ENCODE measurements at places on chromosomes 4 and X.

GRCh38 chrX:136710325-136710951 is 62.5 kb downstream of the CD40LG start:
- DNase-seq, result no peak

- no peak for DNase-seq
Observed at GRCh38 chrX:34218063-34218462, 85.9 kb upstream of the FAM47A start.

DNA sequence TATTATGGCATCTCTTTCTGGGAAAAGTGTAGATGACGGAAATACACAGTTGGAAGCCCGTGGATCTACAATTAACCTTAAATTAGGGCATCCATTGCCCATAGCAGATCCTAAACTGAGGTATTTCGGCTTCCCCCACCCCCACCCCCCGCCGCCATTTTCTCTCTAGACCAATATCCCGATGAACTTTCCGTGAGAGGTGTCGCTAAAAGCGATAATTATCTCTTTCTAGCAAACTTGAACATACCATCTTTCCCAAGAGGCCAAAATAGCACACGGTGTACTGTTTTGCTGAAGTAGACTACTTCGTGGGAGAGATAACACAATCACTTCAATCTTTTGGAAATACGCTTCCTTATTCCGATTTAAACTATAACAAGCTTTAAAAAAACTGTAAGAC is 554 bp downstream of the KLHL15 start:
- peak; percentile 37 for DNase-seq

DNA sequence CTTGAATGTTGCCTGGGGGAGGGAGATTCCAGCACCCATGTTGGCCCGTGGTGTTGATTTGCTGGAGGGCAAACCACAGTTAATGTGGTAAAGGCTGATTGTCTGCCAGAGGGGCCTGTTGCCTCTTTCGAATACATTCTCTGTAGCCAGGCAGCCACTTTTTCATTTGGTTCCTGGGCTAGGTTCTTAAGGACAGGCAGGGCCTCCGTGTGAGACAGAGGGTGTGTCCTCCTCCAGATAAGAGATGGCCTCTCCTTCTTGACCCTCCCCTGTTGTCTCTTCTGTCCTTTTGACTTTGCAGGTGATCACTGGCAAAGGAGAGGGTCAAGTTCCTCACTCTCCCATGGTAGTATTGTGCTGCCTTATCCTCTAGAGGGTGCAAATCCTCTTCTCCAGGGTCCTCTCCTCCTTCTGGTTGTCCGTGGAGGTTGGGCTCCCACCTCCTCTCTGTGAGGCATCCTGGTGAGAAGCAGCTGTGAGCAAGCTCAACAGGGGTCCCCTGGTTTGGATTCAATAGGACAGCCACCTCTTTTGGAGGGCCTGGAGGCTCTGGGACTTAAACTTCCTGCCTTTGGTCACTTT is 44.9 kb downstream of the ZNF182 start:
- DNase-seq, result no peak

GRCh38 chr4:21202959-21203358 is 502.7 kb downstream of the PACRGL start:
- DNase-seq, result no peak

DNA sequence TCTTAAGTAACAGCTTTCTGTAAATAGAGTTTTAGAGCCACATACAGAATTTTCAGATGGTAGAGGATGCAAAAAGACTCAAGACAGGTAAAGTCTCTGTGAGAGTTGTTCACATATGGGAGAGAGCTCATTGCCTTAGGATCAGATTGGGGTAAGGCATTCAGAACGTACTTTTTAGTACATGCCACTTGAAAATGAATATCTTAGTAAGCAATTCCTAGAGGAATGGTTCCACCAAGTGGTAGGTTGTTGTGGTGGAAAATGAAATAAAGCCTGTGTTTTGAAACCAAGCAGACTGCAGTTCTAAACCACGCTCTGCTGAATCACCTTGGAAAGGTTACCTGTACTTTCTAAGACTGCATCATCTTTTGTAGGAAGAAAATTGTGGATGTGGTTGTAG is 547.0 kb upstream of the LCORL start:
- DNase-seq, result no peak

- DNase-seq, result no peak
Observed at GRCh38 chrX:41026702-41027078, 58.6 kb upstream of the USP9X start.

GRCh38 chrX:111719426-111720210 is 38.6 kb downstream of the ALG13 start:
- DNase-seq, result no peak

DNA sequence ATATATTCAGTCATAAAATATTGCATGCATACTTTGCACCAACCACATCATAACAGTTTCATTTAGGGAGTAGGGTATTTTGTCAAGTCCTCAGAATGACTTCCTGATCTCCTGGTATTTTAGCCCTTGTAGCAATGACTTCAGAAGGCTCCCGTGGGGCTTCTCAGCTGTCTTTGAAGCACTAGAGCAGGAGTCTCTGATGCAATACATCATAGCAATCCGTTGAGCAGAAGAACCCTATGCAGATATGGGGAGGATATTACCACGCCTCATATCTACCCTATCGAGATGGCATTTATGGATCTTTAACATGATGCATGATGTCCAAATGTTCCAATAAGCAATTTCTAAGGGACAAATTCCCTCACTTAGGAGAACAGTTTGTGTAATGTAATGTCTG is 373.7 kb upstream of the FTHL17 start:
- no peak for DNase-seq

DNA sequence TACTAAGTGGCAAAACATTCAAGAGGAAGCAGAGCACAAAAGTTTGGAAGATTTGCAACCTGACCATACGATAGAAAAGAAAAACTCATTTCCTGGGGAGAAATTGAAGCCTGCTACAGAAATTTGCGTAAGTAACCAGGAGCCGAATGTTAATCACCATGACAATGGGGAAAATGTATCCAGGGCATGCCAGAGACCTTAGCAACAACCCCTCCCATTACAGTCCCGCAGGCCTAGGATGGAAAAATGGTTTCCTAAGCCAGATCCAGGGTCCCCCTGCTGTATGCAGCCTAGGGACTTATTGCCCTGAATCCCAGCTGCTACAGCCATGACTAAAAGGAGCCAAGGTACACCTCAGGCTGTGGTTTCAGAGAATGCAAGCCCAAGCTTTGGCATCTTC is 472.2 kb upstream of the KLHL4 start:
- peak; percentile 14 for DNase-seq

DNA sequence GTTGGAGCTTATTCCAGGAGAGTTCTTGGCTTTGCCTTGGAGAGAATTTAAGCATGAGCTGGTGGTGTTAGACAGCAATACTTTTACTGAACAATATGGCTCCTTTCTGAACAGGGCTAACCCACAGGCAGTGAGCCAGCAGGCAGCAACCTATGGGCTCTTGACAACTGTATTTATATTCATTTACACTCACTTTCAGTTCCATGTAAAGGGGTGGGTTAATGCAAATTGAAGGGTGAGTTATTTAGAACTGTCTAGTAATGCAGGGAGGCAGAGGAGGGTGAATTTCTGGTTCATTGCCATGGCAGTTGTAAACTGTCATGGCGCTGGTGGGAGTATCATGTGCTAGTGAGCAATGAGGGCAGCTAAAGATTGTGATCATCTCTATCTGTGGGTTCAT is 15.7 kb downstream of the FOXR2 start:
- no peak for DNase-seq

DNA sequence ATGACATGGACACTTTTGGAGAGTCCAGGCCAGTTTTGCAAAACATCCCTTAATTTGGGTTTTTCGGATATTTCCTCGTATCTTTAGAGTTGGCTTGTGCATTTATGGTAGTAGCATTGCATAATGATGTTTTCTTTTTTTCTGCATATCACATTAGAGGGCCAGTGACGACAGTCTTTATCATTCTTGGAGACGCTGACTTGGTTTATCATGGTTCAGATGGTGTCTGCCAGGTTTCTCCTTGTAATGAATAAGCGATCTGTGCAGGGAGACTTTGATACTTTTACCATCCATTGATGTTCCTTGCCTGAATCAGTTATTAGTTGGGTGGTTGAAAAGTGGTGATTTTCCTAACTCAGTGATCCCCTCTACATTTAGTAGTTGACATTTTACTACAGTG is 46.6 kb downstream of the KIAA0232 start:
- no peak for DNase-seq
